ENCODE measurements at places on chromosomes 11 and 22. TPM values are rescaled to one million over a fixed set of nuclear protein-coding genes. Genes with fewer than 3 reads are reported as not detected.

Gene GPHA2
- not detected for total RNA-seq

Gene CSKMT
- 11.0 TPM for total RNA-seq

Gene PANX2
- total RNA-seq = 0.35 TPM

Gene TRIM48
- total RNA-seq = not detected

Gene RHOG
- 54.7 TPM for total RNA-seq

Gene TNNI2
- 0.94 TPM for total RNA-seq

Gene KCNE3
- 8.5 TPM for total RNA-seq

Gene EHBP1L1
- total RNA-seq = 37.3 TPM

Gene TSKU
- 46.2 TPM for total RNA-seq

Gene PTPRJ
- total RNA-seq = 4.0 TPM

Gene ANKK1
- total RNA-seq = not detected

Gene TSGA10IP
- not detected for total RNA-seq

Gene FGF19
- total RNA-seq = not detected

Gene OR51G2
- total RNA-seq = not detected

Gene LRRN4CL
- 5.3 TPM for total RNA-seq

Gene CADM1
- 0.09 TPM for total RNA-seq

Gene RASGRP2
- 0.68 TPM for total RNA-seq

Gene SCGB2A2
- not detected for total RNA-seq

Gene PRRG4
- not detected for total RNA-seq
